GM04504 (cell line): ENCODE measurements at places on chromosomes 13 and 19.

DNA sequence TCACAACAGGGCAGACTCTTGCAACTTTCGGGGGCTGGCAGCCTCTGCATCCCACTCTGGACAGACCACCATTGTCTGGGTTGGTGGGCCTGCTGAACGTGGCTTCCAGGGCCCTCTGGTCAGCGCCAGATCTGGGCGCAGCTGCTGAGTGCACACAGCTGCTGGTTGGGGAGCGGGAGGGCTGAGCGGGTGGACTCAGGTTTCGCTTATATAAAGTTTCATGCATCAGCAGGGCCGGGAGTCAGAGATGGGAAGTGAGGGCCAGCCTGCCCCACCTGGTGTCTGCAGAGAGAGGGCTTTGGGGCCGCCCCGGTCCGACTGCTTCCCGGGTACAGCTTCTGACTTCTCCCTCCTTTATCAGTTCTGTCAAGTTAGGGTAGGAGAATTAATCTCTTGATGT lies 6.9 kb downstream of the ARHGEF7 start:
- no peak for DNase-seq

DNA sequence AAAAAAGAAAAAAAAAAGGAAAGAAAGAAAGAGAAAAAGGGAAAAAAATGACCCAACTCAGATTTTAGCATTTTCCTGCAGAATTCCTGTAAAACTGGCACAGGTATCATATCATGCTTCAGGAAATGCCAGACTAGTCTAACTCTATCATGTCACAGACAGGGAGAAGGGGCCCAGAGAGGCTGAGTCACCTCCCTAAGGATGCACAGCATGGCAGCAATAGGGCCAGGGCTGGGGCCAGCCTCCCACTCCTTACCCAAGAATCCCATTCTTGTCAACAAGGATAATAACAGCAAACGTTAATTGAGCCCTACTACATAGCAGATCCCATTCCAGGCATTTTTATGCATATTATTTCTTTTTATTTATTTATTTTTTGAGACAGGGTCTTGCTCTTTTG lies 8.5 kb downstream of the GPR4 start:
- DNase-seq = no peak

DNA sequence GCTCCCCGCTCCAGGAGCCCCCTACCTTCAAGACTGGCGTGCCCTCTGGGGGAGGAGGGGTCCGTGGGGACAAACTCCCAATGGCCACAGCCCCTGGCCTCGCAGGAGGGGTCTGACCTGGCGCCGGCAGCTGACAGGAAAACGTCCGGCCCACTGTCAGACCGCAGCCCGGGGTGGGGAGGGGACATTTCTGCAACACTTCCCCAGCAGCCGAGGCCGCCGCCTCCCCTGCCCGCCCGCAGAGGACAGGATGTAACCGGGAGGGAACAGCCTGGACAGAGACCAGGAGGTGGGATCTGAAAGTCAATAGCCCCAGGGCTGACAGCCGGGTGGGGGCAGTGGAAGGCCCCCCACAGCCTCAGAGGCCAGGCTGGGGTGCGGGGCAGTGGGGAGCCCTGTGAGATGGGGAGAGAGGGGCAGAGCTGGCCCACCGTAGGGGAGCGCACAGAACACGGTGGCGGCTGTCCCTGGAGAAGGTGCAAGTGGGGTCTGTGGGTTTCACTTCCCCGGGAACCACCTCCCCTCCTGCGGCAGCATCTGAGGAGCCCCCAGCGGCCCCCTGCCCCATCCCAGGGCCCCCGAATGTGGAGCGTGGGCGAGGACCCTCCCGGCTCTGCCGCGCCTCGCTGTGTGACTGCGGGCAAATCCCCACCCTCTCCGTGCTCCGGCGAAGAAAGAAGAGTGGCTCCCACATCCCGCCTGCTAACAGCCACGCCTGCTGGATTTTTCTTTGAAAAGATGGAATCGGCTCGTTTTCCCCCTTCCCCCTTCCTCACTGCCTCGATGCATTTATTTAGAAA lies at the start of gene PEAK3:
PEAK3 (minus strand) TSS at position 114 of the 800 bp plus-strand sequence. CDS start 1,244 bp downstream, outside the sequence.
- DNase-seq = no peak

DNA sequence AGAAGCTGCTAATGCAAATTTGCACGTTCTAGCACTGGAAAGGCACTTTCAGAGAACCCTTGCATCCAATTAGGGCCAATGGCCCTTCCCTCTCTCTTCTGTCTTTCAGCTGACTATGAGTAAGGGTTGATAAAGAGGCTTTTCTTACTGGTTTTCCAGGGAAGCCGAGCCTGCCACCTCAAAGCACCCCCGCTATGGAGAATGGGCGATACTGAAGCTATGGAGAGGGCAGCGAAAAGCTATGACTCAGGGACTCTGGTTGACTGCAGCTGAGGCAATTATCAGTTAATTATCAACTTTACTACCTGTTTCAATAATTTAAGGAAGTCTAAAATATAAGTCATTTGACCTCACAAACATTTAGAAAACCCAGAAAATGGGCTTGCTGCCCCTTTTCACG lies 115.8 kb downstream of the TRPC4 start:
- DNase-seq = no peak

GRCh38 chr13:64255988-64256387 lies 2840.3 kb upstream of the PCDH20 start:
- DNase-seq = no peak

DNA sequence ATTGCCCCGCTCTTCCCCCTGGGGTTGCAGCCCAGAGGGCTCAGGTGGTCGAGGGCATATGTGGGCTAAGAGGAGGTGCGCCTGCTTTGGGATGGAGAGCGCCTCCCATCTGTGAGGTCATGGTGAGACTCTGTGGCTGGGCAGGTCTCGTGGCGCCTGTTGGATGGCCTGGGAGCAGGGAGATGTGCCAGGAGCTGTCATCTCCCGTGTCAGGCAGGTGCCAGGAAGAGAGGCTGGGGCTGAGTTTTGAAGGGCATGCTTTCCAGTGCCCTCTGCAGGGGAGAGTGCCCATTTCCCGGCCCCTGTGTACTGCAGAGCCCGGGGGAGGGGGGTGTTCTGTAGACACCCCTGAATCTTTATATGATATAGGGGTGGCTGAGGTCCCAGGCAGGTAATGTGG lies 2.8 kb downstream of the WTIP start:
- no peak for DNase-seq

DNA sequence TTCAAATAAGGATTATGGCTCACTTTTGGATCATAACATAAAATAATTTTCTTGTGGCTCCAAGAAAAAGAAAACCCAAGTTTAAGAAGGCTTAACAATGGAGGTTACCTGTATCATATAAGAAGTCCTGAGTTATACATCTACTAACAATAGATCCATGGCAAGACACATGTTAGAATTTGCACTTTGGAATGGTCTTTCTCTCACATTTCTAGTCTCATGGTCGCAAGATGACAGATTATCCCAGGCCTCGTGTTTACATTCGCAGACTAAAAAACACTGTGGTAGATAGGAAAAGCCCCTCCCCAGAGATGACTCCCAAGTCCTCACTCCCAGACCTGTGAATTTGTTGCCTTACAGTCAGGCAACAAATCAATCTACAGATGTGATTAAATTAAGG lies 746.2 kb upstream of the GPC6 start:
- DNase-seq = no peak

GRCh38 chr13:40665126-40666044 lies 1.1 kb downstream of the FOXO1 start:
- DNase-seq = no peak

GRCh38 chr13:27482983-27483382 lies 32.6 kb upstream of the MTIF3 start:
- DNase-seq = no peak

GRCh38 chr13:110600261-110600819 lies 15.0 kb upstream of the NAXD start:
- DNase-seq = no peak

DNA sequence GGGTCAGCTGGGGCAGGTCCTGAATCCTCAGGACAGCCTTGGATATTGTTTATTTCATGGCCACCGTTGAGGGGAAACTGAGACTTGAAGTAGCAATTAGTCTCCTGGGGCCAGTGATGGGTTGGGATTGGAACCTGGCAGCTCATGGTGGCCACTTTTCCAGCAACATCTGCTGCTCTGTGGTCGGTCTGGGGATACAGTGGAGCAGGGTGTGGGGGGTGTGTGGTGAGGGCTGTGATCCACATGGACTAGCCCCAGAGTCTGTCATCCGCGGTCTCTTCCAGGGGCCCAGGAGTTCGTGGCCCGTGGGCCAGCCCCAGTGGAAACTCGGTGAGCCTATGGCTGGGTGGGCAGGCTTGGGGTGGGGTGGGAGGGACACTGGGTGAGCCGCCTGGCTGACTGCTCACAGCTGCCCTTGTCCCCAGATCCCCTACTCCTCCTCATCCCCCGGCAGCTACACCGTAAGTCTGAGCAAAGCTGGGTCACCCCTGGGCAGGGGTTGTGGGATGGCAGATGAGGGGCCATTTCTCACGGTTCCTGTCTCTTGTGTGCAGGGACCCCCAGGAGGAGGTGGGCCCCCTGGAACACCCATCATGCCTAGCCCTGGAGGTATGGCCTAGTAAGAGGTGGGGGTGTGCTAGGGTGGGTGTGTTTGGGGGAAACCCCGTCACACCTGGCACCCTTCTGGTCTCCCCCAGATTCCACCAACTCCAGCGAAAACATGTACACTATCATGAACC lies 5.5 kb downstream of the ISYNA1 start:
- DNase-seq = no peak

GRCh38 chr13:29487466-29488454 lies 107.7 kb downstream of the SLC7A1 start:
- no peak for DNase-seq

DNA sequence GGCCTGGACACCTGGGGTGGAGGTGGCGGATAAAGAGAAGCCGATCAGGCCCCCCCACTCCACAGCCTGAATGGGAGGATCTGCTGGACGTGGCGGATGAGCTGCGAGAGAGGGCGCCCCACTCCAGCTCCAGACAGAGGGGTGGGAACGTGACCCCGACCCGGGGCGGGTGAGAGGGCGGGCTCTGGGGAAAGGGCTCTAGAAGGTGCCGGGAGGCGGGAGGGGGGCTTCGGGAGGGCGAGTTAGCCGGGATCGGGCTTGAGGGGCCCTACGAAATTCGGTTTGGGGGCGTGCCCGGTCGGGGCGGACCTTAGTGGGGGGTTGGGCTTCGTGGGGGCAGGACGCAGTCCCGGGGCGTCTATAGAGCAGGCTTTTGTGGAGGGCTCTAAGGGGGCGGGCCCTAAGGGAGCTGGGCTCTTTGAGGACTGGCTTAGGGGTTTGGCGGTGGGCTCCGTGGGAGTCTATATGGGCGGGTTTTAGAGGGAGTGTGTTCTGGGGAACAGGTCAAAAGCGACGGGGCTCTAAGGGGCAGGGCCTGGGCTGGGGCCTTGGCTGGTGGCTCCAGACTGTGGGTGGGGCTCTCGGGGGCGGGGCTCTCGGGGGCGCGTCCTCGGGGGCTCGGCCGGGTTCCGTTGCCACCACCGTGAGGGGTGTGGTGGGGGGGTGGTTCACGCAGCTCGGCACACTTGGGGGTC lies 4.1 kb upstream of the NANOS3 start:
- no peak for DNase-seq

- DNase-seq = no peak
Observed at GRCh38 chr19:45645068-45645630, 6.0 kb upstream of the EML2 start.

- DNase-seq = no peak
Observed at GRCh38 chr13:78652651-78653050, 6.3 kb downstream of the OBI1 start.

DNA sequence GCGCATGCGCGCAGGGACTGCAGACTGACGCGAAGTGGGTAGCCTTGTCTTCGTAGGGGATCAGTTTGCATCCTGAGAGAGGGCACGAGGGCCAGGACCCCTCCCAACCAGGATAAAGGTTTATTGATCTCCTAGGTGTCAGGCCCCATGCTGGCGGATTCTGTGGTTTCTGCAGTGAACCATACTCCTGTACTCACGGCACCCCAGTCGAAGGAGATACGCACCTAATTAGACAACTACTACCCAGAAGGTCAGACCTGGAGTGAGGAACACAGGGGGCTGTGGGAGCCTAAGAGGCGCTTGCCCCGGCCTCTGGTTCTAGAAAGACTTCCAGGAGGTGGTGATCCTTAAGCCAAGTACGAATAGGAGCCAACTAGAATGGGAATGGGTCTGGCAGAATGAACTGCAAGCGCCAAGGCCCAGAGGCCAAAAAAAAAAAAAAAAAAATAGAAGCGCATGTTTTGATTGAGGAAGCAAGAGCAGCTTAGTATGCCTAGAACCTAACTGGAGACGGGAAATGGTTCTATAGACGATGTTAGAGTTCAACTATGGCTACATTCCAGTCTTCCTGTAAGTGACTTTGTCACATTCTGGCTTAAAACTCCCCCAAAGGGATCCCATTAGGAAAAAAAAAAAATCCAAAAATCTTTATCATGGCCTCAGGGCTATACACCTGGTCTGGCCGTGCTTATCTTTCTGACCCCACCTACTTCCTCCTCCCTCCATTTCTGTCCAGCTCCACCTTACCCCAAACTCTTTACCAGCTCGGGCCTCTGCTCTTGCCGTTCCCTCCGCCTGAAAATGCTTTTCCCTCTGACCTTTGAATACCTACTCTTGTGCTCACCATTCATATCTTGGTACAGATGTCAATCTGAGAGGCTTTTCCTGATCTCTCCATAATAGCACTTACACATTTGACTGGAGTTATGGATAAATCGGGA lies 902 bp upstream of the ZNF428 start:
- no peak for DNase-seq
